ENCODE measurements at places on chromosomes 12 and 14.
A peak's percentile ranks its signal among the peaks of the same experiment; 100 is the strongest.

DNA sequence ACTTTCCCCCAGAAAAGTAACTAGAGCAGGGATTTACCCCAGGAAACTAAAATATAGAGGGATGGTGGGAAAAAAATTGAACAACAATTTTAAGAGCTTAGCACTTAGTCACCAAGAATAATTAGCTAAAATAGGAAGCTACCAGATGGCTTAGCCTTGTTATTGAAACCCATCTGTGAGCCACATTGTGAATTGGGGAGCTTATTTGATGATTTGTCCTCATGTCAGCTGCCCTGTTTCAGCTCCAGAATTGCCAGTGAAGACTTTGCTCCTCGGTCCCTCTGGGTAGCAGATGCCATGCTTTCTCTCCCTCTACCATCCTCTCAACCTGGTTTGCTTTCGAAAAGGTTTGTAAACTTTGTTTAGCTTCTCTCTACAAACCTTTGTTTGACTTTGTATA lies 67.7 kb upstream of the PTHLH start:
- DNase-seq = no peak

GRCh38 chr12:26599096-26599695 lies 233.8 kb downstream of the ITPR2 start:
- DNase-seq = no peak

DNA sequence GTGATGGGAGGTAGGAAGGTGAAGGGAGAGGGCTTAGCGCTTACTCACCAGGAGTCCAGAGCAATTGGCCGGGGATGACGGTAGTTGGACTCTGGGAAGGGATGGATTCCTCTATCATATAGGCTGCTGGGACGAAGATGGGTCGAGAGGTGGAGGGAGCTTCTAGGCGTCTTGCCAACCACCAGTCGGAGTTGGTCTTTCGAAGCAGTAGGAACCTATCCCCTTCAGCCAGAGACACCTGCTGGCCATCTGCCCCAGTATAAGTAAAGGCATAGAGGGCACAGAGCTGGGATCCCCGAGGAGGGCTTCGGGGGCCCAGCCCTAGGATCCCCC lies 657 bp downstream of the ARHGAP9 start:
- DNase-seq = no peak

GRCh38 chr14:77200406-77200985 lies 18.9 kb downstream of the TMEM63C start:
- DNase-seq = no peak

DNA sequence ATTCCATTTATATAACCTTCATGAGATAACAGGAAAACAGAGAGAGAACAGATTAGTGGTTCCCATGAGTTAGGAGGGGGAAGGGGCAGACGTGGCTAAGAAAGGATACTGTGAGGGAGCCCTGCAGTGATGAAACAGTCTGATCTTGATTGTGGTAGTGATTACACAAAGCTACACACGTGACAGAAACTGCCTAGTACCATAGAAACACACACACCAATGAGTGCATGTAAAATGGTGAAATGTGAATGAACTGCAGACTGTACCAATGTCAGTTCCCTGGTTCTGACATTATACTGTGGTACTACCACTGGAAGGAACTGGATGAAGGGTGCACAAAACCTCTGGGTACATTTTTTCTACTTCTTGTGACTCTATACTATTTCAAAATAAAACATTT lies 36.9 kb downstream of the NRDE2 start:
- no peak for DNase-seq

DNA sequence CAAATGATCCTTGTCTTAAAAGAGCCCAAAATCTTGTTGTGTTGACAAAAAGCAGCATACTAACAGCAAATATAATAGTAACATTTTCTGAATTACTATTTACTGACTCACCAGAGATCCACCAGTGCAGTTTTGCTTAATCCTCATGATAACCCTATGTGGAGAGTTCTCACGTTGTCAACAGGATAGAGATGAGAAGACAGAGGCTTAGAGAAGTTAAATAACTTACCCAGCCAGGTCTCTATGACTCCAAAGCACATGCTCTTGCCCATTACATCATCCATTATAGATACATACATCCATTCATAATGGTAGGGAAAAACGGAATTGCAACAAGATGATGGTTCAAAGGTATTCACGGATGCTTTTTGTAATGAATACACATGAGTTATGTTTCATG lies 111.9 kb downstream of the PAX9 start:
- DNase-seq = no peak

DNA sequence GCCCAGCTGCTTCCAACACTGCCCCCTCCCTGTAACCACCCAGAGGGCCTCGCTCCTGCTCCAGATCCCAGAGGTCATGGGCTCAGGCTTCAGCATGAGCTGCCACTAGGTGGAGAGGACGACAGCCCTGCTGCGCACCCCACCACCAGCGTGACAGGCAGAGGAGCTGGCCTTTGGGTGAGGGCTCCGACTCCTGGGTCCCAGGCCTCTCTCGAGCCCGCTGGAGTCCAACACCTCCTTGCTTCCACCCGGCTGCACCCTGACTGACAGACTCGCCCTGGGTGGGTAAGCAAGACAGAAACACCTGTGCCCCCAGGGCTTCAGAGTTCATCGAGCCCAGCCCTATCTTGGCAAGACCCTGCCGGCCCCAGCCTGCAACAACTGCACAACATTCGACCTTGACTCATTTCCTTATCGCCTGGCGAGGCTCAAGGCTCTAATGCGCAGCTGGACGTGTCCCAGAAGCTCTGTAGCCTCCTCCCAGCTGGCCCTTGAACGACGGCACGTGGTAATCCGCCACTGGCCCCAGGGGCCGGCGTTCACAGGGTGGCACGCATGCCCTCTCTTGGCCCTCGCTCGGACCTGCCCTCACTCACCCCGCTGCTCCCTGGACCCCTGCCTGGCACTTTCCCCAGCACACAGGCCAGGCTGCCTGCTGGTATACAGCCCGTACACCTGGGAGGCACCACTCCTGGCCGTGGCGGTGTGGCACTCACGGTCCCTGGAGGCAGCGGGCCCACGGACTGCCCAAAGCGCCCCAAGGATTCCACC lies 28.0 kb downstream of the VPS37B start:
- DNase-seq = no peak

GRCh38 chr12:90543841-90544240 lies 411.1 kb downstream of the CCER1 start:
- no peak for DNase-seq

GRCh38 chr14:91223028-91223783 lies 21.3 kb downstream of the GPR68 start:
- DNase-seq = no peak

DNA sequence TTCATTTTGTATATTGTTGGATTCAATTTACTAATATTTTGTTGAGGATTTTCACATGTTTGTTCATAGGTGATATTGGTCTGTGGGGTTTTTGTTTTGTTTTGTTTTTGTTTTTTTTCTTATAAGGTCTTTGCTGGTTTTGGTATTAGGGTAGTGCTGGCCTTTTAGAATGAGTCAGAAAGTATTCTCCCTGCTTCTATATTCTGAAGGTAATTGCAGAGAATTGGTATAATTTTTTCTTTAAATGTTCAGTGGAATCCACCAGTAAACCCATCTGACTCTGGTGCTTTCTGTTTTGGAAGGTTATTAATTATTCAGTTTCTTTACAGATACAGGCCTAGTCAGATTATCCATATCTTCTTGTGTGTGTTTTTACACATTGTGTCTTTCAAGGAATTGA lies 8.9 kb downstream of the TOGARAM1 start:
- DNase-seq = no peak

DNA sequence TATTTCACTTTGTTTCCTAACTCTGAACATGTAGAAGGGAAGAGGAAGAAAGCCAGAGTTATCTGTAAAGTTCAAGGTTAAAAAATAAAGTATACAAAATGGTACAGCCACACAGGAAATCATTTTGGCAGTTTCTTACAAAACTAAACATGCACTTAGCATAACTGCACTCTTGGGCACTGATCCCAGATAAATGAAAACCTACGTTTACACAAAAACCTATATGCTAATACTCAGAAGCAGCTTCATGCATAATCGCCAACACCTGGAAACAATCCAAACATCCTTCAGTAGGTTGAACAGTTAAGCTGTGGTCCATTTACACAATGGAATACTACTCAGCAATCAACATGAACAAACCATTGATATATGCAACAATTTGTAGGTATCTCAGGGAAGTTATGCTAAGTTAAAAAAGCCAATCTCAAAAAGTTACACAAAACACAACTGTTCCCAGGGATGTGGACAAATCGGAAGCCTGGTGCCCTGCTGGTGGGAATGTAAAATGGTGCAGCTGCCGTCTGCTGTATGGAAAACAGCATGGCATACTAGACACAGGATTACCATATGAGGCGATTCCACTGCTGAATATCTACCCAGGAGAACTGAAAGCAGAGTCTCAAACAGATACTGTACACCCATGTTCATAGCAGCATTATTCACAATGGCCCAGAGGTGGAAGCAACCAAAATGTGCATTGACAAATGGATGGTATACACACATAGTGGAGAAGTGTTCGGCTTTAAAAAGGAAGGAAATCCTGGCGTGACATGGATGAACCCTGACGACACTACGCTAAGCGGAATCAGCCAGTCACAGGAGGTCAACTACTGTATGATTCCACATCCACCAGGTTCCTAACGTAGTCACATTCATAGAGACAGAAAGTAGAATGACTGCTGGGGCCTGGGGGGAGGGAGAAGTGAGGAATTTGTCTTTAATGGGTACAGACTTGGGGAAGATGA lies 37.7 kb downstream of the NRDE2 start:
- no peak for DNase-seq

DNA sequence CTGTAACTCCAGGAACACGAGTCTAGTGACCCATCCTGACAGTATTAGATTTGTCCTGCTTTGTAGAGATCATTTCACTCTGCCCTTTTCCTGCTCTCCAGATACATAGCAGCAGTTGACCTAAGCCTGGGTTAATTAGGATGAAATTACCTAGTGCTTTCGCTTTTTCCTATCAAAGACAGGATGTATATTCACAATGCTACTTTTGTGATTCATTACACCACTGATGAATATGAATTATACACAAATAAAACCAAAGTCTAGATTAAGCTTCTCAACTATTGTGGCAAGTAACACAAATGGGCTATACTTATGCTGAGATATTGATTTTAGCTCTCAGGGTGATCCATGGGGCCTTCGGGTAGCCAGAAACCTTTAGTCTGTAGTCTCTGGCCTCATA lies 17.9 kb downstream of the CERS5 start:
- no peak for DNase-seq

GRCh38 chr12:25427337-25428249 lies 125.5 kb downstream of the LMNTD1 start:
- no peak for DNase-seq

DNA sequence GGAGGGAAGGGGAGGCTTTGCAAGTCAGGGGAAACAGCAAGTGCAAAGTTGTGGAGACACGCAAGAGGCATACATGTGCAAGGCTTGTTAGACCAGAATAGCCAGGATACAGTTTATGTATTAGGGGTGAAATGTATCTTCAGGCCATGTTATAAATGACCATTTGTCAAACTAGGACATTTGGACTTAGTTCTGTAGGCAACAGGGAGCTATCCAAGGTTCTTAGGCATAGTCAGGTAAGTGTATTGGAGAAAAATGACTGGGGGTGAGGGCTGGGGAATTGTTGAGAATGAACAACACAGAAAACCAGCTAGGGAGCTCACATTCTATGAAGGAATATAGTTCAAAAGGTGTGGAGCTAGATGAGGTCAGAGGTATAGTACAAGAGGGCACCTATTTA lies 42.5 kb downstream of the TPH2 start:
- no peak for DNase-seq

DNA sequence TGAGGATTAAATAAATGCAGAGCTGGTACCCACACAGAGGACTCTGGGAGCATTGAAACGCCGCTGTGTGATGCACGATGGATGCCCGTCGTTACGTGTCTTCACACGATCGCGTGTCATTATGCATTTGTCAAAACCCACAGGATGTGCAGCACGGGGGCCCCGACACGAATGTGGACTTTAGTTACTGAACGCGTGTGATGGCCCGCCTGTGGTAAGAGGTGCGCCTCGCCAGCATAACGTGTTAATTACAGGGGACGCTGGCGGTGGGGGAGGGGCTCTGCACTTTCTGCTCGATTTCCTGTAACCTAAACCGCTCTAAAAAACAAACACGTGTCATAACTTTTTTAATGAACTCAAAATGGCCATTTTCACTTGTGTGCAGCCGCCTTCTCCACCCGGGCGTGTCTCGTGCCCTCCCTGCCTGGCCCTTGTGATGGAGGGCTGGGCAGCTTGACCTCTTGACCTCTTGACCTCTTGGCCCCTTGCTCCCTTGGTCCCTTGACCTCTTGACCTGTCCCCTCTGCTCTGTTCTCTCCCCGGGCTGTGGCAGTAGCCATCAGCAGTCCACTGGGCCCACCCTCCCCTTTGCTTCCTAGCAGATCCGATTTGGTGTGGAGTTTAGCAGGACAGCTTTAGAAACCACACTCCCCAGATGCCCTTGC lies 33.7 kb upstream of the GALNT9 start:
- DNase-seq = no peak

- no peak for DNase-seq
Measured at GRCh38 chr14:93857081-93857480, 68.8 kb upstream of the PRIMA1 start.

GRCh38 chr14:104397956-104398355 lies 181.6 kb upstream of the C14orf180 start:
- no peak for DNase-seq

- no peak for DNase-seq
Measured at GRCh38 chr14:74682169-74682952, 30.5 kb downstream of the AREL1 start.

- DNase-seq = no peak
Measured at GRCh38 chr12:28876196-28876798, 272.8 kb upstream of the FAR2 start.

DNA sequence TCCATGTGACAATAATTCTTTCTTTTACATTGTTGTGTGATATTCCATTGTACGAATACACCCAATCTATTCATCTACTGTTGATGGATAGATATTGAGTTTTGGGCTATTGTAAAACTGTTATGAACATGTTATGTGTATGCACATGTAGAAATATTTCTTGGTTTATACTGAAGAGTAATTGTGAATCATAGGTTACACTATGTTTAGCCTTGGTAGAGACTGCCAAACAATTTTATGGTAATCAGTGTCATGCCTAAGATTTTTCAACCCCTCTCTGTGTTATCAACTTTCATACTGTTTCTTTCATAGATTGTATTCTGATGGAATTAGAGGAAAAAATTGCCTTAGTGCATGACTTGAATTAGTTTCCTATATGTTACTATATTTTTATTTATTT lies 39.5 kb downstream of the FRMD6 start:
- no peak for DNase-seq

- no peak for DNase-seq
Measured at GRCh38 chr12:2177751-2178150, 125.0 kb downstream of the CACNA1C start.

DNA sequence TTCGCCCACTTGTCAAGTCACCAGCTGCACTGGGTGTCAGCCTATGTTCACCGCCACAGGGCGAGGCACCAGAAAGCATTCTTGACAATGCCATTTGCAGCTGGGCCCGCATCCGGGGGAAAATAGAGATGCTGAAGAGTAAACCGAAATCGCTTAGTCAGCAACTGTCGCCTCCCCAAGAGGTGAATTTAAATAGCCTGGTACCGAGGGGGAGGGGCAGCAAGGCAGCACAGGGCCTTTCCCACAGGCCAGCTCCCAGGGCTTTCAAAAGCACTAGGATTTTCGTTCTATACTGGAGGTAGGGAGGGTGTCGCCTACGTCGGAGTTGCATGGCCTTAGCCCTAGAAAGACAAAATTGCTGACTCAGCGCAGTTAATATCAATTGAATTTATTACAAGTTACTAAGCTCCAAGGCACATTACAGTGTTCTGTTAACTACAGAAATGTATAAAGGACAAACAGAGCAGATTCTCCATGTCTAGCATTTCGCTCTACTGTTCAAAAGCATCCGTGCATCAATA lies 4.3 kb downstream of the IRF2BPL start:
- DNase-seq = peak; percentile 80

GRCh38 chr12:24172031-24172772 lies 222.7 kb upstream of the SOX5 start:
- no peak for DNase-seq

Data from activated CD8-positive, alpha-beta memory T cell treated with anti-CD3 and anti-CD28 coated beads, Interleukin-2, amount 50 U/mL, for 48 hours (primary cell).